ENCODE measurements at places on chromosomes 6 and 20.

GRCh38 chr6:134165561-134166201 is 113.3 kb upstream of the SLC2A12 start:
- DNase-seq: no peak

DNA sequence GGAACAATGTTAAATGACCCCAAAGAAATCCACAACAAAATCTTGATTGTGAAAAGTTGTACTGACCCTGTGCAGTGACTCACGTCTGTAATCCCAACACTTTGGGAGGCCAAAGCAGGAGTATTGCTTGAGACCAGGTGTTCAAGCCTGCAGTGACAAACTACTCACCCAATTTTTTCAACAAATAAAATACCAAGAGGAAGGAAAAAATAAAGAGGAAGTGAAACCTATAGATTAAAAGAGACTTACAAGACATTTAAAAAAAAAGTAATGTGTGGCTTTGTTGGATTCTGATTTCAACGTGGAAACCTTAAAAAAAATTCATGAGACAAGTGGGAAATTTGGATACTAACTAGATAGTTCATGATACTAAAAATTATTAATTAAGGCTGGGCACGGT is 31.9 kb downstream of the GINS1 start:
- DNase-seq: no peak

DNA sequence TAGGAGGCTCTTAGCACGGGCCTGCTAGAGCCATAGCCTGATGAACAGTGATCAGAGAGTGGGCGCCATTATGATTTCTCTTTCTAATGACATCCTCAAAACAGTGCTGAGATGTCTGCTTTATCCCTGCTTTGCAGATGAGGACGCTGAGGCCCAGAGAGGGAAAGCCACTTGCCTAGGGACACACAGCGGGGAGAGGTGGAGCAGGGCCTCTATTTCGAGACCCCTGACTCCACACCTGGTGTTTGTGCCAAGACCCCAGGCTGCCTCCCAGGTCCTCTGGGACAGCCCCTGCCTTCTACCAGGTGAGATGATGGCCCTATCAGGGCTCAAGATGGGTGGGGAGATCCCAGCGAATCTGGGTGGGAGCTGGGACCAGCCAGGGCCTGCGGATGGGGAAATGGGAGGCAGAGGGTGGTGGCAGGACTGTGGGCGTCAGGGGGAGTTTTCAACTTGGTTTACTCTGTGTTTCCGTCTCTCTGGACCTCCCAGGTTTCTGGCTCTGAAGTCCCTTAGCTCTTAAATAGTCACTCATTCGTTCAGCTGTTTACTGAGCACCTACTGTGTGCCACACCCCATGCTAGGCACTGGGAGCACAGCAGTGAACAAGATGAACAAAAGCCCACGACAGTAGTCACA is 36.7 kb downstream of the SRC start:
- no peak for DNase-seq

- no peak for DNase-seq
Measured at GRCh38 chr6:169640351-169640852, 61.4 kb downstream of the WDR27 start.

DNA sequence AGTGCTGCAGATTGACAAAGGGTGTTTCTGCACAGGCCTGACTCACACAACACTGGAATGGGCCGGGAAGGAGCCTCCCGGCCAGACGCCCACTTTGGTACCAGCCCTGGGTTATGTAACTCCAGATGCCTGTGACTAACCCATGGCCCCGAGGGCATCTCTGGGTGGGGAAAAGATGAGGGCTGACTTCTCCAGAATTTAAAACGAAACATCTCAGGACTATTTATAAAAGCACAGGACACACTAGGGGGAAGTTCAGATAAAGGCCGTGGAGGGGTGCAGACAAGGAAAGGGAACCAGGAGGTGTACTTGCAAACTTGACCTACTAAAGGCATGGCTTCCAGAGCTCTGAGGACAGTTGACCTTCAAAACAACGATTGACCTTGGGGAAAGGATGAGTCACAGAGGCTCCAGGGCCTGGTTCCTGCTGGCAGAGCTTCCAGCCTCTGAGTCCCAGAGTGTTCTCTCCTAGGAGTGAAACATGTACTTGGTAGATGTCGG is 196.9 kb downstream of the NFATC2 start:
- DNase-seq: no peak

DNA sequence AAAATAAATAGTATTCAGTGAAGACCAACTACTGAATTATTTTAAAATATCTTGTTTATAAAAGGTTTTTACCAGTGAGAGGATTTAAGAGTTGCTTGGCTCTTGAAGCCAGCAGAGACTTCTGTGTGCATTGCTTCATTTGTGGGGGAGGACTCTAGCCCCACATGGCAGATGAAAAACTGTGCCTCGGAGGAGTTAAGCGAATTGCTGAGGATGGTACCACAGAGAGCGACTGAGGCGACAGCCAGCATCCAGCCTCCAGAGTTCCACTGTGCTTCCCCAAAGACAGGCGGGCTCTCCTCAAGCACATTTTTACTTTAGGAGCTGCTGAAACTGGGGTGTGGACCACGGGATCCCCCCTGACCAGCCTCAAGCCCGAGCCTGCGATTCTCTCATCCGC is 80.7 kb downstream of the THBS2 start:
- no peak for DNase-seq

- DNase-seq: peak; percentile 46
Measured at GRCh38 chr6:14059791-14060436, 57.7 kb upstream of the CD83 start.
